ENCODE measurements at places on chromosomes 7 and 10.
A peak's percentile ranks its signal among the peaks of the same experiment; 100 is the strongest.

- DNase-seq = peak; percentile 55
Observed at GRCh38 chr7:41809529-41809939, 106.6 kb upstream of the INHBA start.

GRCh38 chr10:17122052-17122451, 7.6 kb downstream of the CUBN start:
- no peak for DNase-seq

- peak; percentile 62 for DNase-seq
Observed at GRCh38 chr7:115965236-115965635, 65.3 kb downstream of the TFEC start.

DNA sequence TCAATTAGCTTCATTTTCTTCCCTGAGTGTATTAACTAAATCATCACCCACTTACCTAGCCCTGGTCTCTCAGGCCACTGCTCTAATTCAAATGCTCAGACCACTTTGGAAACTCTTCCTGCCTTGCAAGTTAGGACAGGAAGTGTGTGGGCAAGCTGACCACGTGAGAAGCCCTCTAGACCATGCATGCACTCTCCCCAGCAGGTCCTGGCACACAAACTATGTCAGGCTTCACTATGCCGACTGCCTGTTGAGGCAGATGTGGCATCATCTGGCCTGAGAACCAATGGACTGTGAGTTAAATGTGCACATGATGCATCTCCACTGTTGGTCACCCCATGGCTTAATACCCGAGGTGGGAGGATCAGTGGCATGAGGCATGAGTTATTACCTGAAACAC, 439.6 kb downstream of the GRID1 start:
- no peak for DNase-seq

- DNase-seq = no peak
Observed at GRCh38 chr7:110168010-110168409, 922.9 kb upstream of the LRRN3 start.

GRCh38 chr10:61919646-61920215, 18.2 kb downstream of the ARID5B start:
- no peak for DNase-seq

DNA sequence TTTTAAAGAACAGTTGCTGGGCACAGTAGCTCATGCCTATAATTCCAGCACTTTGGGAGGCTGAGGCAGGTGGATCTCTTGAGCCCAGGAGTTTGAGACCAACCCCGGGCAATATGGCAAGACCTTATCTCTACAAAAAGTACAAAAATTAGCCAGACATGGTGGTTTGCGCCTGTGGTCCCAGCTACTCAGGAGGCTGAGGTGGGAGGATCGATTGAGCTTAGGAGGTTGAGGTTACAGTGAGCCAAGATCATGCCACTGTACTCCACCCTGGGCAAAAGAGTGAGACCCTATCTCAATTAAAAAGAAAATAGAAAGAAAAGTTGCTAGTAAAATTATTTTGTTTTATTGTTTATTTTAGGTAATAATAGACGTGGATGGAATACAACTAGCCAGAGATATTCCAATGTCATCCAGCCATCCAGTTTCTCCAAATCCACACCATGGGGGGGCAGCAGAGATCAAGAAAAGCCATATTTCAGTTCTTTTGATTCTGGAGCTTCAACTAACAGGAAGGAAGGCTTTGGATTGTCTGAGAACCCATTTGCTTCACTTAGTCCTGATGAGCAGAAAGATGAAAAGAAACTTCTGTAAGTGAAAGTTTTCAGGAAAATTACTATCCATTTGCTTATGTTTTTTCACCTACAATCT, 3.0 kb downstream of the NUP42 start:
- peak; percentile 86 for DNase-seq

DNA sequence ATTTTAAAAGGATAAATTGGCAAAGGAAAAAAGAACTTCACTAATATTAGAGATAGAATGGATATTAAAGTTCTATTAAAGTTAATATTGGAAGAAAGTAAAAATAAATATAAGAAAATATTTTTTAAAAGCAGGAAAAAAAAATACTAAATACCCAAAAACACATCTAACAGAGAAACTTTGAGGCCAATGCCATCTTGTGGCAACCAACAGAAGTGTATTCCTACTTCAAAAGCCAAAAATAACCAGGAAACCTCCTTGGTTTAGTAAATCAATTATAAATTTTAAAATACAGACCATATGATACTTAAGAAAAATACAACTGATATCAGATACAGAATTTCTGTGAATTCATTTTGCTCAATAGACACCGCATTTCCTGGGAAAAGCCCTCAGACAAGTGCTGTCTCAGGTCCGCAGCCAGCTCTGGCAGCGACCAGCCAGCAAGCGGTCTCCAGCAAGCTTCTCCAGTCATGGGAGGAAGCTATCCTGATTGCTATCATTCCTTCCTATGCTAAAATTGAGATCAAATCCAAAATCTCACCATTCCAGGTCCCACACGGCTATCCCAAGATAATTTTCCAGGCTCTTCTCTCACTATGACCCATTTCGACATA, 65.3 kb downstream of the LMBR1 start:
- peak; percentile 67 for DNase-seq

- peak; percentile 22 for DNase-seq
Observed at GRCh38 chr10:98533746-98534445, 87.2 kb upstream of the HPS1 start.

DNA sequence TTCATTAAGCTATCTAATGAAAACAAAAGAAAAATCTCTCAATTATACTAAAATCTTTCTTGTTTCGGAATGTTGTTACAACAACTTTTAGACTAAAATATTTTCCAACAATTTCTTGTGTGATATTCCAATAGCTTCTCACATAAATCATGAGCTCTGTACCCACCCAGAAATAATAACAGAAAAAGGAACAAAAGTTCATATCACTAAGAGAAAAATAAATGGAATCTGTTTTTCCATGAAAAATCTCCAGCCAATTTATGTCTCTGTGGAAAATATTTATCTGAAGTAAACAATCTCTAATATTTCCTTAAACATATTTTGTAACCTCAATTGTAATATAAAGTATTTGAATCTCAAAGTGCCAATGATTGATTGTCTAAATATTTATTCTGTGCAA, 628.6 kb upstream of the ANKRD30A start:
- DNase-seq = no peak

DNA sequence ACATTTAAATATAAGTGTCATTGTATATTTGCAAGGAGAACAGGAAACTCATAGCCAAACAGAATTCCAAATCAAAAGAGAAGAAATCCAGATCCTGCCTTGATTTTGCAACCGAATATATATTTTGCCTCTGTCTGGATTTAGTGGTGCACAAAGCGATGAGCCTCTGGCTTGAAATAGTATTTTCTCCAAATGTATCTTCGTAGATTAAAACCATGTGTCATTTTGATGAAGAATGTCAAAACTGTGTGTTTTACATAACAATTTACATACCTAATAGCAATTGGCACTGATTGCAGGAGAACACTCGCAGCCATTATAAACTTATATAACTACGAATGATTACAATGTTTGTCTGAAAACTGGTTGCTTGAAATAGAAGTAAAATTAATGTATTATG, 156.4 kb downstream of the ARID5B start:
- peak; percentile 40 for DNase-seq

DNA sequence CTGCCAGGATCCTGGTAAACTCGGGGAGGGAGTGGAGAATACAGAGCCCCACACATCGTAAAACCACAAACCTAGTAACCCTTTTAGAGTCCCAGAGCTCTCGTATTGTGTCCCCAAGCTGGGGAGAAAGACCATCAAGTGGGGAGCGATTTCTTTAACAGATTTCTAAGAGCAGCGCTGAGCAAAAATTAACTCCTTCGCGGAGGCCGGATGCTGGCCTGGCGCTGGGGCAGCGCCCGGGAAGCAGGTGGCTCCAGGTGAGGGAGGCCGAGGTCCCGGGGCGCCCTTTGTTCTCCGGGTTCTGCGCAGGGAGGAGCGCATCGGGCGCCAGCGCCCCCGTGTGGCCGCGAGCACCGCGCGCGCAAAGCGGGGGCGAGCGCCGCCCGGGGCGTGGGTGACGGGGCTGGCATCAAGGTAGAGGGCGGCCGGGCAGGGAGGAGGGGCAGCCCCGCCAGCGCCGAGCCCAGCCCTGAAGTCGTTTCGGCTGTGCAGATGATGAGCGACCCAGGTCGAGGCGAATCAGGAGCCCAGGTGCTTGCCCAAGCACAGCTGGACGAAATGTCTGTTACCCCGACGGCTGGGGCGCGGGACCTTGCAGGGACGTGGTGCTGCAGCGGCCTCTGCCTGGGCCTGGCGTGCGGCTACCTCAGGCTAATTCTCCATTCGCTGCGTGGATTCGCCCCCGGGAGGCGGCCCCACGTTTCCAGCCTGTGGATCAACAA, 10.4 kb upstream of the FGFR2 start:
- DNase-seq = peak; percentile 30

- DNase-seq = no peak
Observed at GRCh38 chr7:51085034-51085692, 231.4 kb downstream of the COBL start.

DNA sequence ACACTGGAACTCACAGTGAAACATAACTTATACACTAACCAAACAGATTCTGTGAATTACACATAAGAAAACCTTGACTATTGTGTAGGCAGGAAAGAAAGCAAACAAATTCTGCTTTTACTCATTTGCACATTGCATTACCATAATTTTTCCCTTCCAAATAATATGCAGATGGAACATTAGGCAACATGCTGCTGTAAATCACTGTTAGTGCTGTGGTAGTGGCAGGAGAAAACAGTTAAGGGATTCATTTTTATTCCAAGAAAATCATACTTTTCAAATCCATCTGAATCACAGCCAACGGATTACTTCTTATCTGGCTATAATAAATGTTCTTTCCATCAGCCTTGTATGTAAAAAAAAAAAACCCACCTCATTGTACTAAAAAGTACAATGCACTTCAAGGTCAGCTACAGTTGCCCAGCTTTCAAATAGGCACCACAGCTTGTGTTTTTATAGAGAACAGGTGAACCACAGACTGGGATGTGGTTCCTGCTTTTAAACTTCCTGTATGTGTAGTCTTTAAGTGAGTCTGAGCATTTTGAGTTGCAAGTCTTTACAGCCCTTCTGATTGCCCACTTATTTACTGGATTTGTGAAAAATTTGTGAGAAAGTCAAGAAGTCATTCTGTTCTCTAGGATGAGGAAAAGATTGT, 590.0 kb upstream of the SEMA3D start:
- DNase-seq = peak; percentile 65

Data from adipocyte (in vitro differentiated cells).